CD8-positive, alpha-beta T cell (primary cell): ENCODE measurements at places on chromosomes 6 and 20.

DNA sequence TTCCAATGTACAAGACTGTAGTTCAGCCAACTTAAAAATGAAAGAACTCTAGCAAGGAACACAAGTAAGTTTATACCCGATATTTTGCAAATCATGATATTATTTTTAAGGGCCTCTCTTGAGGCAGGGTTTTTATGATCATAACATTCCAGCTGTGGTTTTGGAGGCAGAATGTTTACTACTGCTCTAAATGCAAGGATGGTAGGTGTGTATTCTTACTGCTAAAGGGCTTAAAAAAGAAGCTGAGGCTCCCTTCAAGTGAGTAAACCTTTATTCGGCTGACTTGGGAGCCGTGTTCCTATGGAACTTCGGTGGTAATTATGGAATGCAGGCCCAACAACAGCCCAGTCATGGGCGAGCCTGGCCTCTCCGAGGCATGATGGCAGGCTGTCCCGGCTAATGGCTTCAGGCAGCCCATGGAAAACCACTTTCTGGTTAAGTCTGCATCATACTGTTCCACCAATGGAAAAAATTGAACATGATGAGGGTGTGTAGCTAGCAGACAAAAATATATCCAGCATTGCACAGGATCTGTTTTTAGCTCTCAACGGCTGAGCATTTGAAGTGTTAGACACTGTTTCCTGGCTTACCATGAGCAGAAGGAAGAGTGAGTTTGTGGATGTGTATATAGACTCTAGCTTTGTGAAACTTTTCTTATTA, 111.5 kb downstream of the TIAM2 start:
- no peak for DNase-seq

GRCh38 chr6:105844275-105844883, 241.8 kb upstream of the PRDM1 start:
- DNase-seq, result no peak

DNA sequence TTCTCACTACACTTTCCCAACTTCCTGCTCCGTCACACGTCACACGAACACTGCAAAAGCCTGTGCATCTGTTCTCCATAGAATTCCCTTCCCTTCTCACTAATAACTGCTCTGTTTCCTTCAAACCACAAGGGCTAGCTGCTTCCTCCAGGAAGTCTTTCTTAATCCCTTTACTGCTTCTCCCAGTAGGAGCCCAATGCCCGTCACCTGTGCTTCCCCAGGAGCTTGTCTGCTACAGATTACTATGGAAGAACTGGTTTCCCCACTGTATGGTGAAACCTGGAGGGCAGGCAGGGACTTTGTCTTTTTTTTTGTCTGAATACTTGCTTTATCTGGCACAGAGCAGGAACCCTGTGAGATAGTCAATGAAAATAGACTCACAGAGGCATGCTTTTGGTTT, 444.7 kb upstream of the MAP3K7 start:
- no peak for DNase-seq

GRCh38 chr6:90328004-90328403, 31.4 kb upstream of the BACH2 start:
- no peak for DNase-seq

- no peak for DNase-seq
These were observed 16.8 kb downstream of the MYLK4 start for GRCh38 chr6:2733736-2734480.

GRCh38 chr6:5234874-5235273, 25.9 kb downstream of the LYRM4 start:
- DNase-seq, result no peak

- no peak for DNase-seq
These were observed 87.8 kb downstream of the L3MBTL3 start for GRCh38 chr6:130105996-130106704.

GRCh38 chr6:9420316-9421015, 985.1 kb upstream of the SLC35B3 start:
- no peak for DNase-seq

GRCh38 chr20:52124821-52125220, 66.8 kb downstream of the ZFP64 start:
- DNase-seq, result no peak

GRCh38 chr6:124400261-124400999, 561.8 kb upstream of the RNF217 start:
- DNase-seq, result no peak

DNA sequence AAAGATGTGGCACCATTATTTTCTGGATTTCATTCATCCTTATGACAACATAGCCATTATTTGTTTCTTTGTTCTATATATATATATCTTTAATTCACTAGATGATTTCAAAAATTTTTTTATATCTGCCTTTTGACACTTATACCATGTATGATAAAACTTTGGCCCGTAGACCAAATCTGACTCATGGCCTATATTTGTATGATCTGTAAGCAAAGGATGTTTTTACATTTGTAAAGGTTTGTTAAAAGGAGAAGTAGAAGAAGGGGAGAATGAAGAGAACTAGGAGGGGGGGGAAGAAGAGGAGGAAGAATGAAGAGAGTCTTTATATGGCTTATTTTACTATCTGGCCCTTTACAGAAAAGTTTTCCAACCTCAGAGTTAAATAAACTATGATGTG, 279.7 kb downstream of the LAMA2 start:
- DNase-seq, result no peak

DNA sequence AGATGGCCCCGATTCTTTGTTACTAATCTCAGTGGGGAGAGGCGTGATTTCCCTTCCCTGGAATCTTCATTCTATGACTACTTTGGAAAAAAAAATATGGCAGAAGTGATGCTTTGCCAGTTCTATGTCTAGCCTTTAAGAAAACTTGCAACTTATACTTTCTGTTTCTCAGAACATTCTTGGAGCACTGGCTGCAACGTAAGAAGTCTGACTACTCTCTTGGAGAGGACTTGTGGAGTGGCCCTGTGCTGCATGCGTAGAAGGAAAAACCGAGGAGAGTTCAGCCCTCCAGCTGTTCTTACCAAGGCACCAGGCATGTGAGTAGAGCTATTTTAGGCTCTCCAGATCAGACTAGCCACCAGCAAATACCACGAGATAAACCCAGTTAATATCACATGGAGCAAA, 77.6 kb upstream of the STXBP5 start:
- DNase-seq, result no peak

GRCh38 chr6:36984581-36985416, 1.2 kb downstream of the MTCH1 start:
- DNase-seq, result peak; percentile 71

GRCh38 chr20:58402305-58402704, 13.3 kb downstream of the VAPB start:
- no peak for DNase-seq

DNA sequence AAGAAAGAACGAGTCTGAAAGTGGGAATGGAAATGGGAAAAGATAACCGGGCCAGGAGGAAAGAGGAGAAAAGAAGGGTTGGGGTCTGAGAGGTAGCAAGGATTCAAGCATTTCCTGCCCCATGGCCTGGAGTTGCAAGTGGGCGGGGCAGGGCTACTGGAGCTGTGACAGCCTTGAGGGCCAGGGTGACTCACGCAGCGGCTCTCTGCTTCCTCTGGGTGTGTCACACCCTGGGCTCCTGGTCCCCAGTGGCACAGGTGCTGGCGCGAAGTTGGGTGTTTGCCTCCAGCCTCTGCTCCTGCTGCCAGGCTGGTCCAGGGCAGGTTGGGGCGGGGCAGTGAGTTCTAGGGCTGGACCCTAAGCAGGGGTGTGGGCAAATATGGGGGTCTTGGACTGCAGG, 3.3 kb upstream of the ULBP3 start:
- DNase-seq, result peak; percentile 44

GRCh38 chr6:119902681-119903080, 553.1 kb upstream of the MAN1A1 start:
- DNase-seq, result no peak

GRCh38 chr6:3119040-3119723, 671 bp downstream of the BPHL start:
- no peak for DNase-seq

DNA sequence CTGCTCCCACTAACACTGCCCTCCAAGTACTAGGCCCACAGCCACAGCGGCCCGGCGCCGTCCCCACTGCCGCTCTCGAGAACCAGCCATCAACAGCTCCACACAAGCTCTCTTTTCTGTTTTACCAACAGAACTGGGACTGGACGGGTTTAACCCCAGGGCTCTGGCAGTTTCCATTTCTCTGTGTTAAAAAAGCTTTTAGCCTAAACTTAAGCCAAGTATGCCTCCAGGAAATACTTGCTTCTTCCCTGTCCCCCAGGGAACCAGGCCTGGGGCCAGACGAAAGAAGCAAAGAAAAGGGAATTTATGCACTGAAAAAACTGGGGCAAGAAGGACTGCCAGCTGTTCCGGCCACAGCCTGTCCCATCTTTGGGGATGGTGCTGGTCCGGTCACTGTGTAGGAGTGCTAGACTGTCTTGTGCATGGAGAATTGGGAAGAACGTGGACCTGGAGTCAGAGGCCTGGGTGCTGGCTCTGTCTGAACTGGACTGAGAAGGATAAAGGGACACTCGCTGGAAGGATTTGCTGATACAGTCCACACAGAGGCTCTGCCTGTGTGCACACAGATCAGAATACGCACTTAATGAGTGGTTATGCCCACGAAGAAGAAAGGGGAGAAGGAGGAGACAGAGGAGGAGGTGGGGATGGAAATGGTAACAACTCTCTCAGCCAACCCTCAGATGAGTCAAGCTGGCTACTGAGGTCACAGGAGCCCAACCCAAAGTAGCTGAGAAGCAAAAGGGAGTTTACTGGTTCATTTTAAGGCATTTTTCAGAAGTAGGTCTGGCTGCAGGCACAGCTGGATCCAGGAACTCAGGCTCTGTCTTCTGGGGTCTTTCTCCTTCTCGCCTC, 254.4 kb upstream of the PMEPA1 start:
- DNase-seq, result no peak

DNA sequence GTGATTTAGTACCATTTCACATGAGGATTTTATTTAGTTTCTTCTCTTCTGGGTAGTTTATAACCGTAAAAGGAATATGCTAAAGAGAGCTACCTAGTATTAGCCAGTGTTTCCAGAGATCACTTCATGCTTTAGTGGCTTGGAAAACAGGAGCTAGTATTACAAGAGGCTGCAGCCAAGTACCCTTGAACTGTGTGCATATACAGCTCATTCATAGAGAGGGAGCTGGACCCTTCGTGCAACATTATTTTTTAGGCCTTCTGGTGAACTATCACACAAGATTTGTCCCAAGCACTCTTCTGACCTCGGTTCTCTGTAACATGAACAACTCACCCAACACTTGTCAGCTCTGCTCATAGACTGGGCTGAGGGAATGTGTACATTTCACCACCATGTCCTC, 74.9 kb upstream of the RIN2 start:
- DNase-seq, result no peak

DNA sequence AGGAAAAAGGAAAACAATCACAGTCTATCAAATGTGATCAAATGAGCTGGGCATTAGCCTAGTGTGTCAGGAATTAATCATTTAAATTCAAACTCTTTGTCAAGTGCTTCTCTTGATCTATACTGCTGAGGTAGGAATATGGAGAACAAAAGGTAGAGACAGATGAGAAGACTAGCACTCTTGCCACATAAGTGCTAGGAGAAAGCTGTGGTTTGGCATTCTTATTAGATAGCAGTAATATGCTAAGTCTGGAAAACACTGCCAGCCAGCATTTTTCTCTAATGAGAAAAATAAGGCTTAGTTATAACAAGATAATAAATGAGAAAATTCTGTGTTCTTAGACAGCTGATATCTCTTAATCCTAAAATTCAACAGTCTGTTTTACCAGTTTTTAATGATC, 38.9 kb downstream of the ORC3 start:
- no peak for DNase-seq

- DNase-seq, result no peak
These were observed 46.1 kb upstream of the DSN1 start for GRCh38 chr20:36819659-36820058.

GRCh38 chr20:9490161-9490560, 24.2 kb upstream of the LAMP5 start:
- no peak for DNase-seq

DNA sequence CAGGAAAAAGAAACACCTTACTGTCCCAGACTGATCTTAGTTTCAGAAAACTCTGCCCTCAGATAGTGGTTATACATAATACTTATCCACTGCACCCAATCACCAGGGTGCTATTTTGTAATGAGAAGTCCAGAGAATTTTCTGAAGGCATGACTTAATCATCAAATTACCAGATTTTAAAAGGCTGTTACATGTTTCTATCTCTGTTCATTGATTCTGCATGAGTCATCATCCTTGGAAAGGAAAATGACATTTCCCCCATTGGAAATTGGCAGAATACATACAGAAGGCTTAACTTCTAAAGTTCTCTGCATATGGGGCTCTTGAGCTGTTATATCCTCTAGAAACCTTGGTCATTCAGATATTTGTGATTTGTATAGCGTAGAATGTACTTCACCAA, 587.9 kb upstream of the FLRT3 start:
- no peak for DNase-seq

DNA sequence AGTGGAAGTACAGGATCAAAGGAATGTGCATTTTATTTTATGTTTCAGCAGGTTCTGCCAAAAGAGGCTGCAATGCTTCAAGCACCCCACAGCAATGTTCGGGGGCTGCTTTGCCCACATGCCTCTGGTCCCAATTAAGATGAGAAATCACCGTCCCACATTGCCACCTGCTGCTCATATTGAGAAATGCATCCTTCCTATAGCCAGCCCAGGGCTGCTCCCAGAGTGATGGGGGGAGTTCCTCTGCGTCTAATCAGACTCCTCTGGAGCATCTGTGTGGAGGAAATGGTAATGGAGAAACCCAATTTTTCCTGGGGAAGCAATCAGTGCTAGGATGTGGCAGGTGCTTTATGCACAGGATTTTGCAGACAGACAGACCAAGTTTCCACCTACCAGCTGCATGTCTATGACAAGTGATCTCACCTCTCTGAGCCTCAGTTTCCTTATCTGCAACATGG, 33.7 kb downstream of the PTGIS start:
- peak; percentile 39 for DNase-seq

GRCh38 chr20:35151736-35152135, 4.6 kb upstream of the EDEM2 start:
- DNase-seq, result no peak

DNA sequence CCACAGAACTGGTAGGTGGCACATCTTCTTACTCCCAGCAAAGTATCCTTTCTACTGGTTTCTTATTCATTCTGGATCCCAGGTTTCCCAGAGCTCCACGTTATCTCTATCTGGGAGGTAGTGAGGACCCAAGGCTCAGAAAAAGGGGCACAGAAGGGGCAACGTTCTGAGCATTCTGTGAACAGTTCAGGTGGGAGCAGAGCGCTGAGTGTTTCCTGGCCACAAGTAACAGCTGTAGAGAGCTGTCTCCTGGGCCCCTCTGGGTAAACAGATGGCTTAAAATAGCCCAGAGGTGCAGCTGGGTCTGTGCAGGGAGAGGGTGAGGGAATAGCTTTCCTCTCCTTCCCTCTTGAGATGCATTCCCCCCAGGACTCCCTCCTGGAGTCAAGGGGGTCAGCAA, 2.1 kb downstream of the APOBEC2 start:
- DNase-seq, result no peak

GRCh38 chr20:59589086-59589684, 15.2 kb upstream of the PHACTR3 start:
- no peak for DNase-seq

- DNase-seq, result no peak
These were observed 45.0 kb downstream of the FAM83B start for GRCh38 chr6:54891536-54891935.

DNA sequence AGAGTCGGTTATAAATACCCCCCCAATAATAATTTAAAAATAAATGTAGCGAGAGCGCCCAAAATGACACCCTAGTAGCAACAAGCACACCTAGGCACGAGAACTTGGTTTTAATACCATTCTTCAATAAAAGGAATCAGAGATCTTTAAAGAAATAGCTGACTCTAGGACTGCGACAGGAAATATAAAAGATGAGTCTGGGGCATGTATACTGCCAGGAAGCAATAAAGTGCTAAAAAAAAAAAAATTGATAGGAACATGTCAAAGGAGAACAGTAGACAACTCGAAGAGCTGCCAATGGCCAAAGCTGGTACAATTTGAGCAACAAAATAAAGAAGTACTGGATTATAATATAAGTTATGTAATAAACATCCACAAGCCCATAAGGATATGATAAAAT, 2.2 kb downstream of the PNISR start:
- no peak for DNase-seq
